ENCODE measurements at places on chromosomes 12 and 14. TPM values are rescaled to one million over a fixed set of nuclear protein-coding genes. Genes with fewer than 3 reads are reported as not detected.

ZFHX2 gene
- total RNA-seq, result not detected

DTX1 gene
- not detected for total RNA-seq

SOX5 gene
- total RNA-seq, result 1.7 TPM

SLC11A2 gene
- 19.6 TPM for total RNA-seq

AQP6 gene
- not detected for total RNA-seq

CLECL1 gene
- total RNA-seq, result not detected

KCNC2 gene
- not detected for total RNA-seq

BEST3 gene
- not detected for total RNA-seq

HOXC6 gene
- total RNA-seq, result 6.2 TPM

LMNTD1 gene
- total RNA-seq, result 1.9 TPM

EFS gene
- total RNA-seq, result not detected

BMP4 gene
- 1.8 TPM for total RNA-seq

SERPINA1 gene
- 6.9 TPM for total RNA-seq

DRAM1 gene
- total RNA-seq, result 13.2 TPM

KRT74 gene
- not detected for total RNA-seq

ACOT6 gene
- total RNA-seq, result not detected

RAP1B gene
- 334 TPM for total RNA-seq

NEUROD4 gene
- not detected for total RNA-seq

MYRFL gene
- total RNA-seq, result not detected

IAPP gene
- not detected for total RNA-seq

MYF6 gene
- total RNA-seq, result not detected

RPL10L gene
- total RNA-seq, result not detected

STRAP gene
- 92.1 TPM for total RNA-seq

SERPINA12 gene
- not detected for total RNA-seq

SLC2A14 gene
- not detected for total RNA-seq

ZFYVE21 gene
- 46.3 TPM for total RNA-seq

PLBD1 gene
- total RNA-seq, result not detected

CRIP1 gene
- not detected for total RNA-seq

NKX2-1 gene
- total RNA-seq, result not detected

CIPC gene
- total RNA-seq, result 11.0 TPM

KRT78 gene
- total RNA-seq, result 0.21 TPM

UNC79 gene
- total RNA-seq, result 0.13 TPM

Data from SJSA1 (cell line).